ENCODE measurements at places on chromosomes 7 and 10.

DNA sequence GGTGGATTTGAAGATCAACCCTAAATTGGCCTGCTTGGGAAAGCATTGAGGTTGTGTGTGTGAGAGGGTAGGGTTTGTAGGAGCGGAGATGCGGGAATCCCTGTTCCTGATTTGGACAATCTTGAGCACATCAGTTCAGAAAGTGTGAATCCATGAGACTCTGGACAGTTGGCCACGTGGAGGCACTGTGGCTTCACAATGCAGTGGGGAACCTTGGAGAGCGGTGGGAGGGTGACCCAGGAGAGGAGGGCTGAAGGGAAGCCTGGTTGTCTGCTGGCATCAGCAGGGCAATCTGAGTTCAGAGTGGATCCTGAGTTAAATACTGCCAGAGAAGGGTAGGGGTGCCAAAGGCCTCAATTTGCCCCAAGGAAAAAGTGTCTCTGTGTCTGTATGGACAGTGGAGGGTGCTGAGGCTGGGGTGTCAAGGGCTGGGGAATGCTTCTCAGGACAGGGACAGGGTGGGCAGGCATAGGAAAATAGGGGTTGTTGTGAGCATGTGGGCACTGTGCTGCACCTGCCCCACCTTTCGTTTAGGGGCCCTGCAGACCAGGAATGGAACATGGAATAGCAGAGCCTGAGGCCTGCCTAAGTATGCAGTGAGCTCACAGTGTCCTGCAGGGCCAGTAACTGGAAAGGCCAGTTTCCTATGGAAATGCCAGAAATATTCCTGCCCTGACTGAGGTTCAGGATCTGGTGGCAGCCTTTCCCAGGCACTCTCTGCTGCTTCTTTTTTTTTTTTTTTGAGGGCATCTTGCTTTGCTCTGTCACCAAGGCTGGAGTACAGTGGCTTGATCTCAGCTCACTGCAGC lies 162.9 kb upstream of the PRSS58 start:
- peak; percentile 43 for DNase-seq

- no peak for DNase-seq
These were observed 1.7 kb downstream of the ADAP1 start for GRCh38 chr7:952548-953441.

DNA sequence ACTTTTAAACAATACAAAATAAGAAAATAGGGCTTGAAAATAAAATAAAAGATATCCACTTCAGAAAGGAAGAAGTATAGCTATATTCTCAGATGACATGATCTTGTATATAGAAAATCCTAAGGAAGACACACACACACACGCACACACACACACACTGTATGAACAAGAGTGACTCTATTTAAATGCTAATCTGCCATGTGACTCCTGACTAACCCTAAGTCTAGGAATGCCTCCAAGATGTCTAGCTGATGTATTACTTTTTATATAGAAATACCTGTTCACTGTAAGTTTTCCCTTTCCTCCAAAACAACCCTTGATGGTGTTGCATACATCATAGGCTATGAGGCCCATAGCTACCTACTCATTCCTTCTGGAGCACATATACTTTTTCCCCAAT lies 173.1 kb upstream of the LRRTM3 start:
- DNase-seq = peak; percentile 17

- DNase-seq = no peak
These were observed 11.9 kb upstream of the SPAG6 start for GRCh38 chr10:22333167-22333974.

DNA sequence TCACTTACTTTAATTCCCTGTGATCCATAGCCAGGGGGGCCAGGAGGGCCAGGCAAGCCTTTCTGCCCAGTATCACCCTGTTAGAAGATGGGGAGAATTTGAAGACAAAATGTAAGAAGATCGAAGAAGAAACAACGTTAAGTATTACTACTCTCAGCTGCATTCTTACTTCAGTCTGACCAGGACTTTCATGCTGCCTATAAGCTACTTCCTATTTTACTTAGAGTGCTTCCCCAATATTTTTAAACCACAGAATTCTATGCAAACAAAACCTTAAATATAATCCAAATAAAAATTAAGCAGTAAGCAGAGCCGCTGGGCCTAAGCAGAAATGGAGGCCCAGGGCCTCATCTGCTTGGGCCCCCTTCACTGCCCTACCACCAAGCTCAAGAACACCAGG lies 117.8 kb downstream of the COL28A1 start:
- DNase-seq = no peak

DNA sequence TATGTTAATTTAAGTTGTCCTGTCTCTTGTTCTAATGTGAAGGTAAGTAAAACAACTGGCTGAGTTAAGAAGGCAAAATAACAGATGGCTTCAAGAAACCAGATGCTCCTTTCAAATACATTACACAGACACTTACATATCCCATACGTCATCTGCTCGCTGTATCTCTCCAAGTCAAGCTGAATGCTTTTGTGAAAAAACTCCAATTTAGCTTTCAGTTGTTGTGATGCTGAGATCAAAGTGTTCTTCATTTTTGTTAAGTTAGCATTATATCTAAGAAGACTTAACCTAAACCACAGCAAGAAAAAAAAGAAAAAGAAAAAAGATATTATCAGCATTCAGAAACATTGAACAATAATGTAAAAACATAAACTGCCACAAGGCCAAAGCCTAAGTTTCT lies 18.5 kb upstream of the ERLIN1 start:
- no peak for DNase-seq

DNA sequence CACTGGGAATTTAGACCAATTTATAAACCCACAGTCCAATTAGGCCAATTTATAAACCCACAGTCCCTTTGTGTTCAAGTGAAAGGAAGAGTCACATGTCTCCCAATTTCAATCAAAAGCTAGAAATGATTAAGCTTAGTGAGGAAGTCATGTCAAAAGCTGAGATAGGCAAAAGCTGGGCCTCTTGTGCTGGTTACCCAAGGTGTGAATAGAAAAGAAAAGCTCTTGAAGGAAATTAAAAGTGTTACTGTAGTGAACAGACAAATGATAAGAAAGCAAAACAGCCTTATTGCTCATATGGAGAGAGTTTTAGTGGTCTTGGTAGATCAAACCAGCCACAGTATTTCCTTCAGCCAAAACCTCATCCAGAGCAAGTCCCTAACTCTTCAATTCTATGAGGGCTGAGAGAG lies 245.0 kb downstream of the HDAC9 start:
- no peak for DNase-seq

DNA sequence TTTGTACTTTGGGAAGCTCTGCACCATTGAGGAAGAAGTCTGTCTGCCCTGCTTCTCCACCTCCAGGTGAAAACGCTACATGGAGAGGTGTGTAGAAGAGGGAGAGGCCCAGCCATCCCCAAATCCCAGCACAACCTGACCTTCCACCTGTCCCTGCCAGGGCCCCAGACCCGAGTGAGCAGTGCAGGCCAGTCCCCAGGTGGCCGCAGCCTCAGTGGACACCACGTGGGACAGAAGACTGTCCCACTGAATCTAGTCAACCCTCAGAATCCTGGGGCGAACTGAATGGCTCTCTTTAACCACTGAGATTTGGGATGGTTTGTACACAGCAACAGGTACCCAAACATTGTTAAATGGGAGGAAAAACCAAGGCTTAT lies 29.9 kb upstream of the GALNTL5 start:
- no peak for DNase-seq

DNA sequence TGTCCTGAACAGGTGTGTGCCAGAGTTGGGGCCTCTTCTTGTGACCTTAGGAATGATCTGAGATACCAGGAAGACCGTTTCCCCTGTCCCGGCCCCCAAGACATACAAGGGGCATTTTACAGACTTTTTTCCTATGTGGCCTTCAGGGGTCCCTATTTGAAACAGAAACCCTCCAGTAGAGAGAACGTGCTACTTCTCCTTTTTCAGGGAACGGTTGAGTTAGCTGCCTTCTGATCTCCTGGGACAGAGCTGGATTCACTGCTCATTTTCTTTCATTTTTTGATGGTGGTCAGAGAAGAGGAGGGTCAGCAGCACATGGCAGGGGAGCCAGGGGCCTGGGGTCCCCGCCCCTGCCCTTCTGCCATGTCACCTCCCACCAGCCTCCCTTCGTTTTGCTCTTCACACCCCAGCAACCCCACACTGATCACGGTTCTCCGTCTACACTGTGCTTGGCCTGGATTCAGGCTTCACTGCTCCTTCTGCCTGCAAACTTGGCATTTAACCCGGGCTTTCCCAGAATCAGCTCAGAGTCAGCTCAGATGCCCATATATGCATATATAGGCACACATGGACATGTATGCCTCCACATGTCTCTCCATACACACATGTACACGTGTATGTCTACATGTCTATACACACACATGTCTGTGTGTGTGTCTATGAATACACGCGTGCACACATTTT lies 138.1 kb upstream of the BTBD16 start:
- no peak for DNase-seq

- no peak for DNase-seq
These were observed 57.9 kb downstream of the FOXL3 start for GRCh38 chr7:347644-348479.

DNA sequence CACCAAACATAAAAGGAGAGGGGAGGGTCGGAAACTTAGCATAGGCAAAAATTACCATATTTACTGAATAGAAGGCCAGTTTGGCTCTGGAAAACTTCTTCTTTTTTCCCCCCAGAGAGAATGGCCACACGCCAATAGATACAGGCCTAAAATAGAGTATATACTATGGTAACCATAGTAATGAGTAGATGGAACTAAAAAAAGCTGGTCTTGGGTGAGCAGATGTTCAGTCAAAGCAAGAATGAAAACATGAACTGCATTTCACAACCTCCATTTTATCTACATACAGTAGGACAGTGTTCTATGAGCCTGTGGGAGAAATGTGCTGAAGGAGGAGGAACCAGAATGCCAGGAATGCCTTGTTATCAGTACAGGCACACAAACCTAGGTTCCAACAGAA lies 141.7 kb upstream of the SEMA3A start:
- DNase-seq = peak; percentile 91

DNA sequence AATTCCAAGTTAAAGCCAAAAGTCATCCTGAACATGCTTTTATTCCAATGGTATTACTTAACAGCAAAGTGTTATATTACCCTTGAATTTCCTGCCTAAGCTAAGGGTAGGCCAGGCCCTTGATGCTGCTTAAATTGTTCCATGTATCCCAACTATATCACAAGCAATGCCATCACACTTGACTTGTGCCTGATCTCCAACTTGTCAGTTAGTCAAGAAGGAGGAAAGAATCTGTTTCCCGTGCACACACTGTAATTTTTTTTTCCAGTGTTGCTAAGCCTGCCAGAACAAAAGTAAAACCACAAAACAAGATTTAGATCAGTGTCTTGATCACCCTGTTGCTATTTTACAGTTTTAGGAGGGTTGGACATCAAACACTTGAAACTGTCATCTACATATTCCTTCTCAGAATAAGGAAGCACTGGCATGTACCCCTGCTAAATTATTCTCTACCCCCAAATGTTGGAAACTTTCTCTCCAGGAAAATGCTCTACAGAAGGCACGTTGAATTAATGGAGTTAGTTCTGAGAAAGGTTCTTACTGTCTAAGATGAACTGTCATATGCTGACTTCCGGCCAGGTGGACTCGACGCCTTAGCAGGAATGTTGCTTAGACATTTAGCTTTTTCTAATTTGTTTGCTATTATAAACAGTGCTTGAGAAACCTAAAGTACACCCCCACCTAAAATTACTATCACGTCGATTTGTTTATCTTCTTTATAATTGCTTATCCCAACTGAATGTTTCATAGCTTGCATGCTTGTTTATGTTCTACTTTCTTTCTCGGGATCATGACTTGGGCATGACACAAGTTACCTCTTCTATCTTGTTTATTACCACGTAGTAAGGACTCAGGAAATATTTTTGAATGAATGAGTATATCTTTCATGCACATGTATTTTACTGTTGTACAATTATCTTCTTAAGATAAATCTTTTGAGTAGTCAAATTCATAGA lies 105.5 kb upstream of the ZNF438 start:
- DNase-seq = no peak

GRCh38 chr10:119491966-119492757 lies 50.4 kb downstream of the RGS10 start:
- no peak for DNase-seq

GRCh38 chr10:4391683-4392082 lies 434.3 kb upstream of the AKR1E2 start:
- no peak for DNase-seq

- DNase-seq = no peak
These were observed 107.2 kb downstream of the SPDYE5 start for GRCh38 chr7:75599244-75599781.

DNA sequence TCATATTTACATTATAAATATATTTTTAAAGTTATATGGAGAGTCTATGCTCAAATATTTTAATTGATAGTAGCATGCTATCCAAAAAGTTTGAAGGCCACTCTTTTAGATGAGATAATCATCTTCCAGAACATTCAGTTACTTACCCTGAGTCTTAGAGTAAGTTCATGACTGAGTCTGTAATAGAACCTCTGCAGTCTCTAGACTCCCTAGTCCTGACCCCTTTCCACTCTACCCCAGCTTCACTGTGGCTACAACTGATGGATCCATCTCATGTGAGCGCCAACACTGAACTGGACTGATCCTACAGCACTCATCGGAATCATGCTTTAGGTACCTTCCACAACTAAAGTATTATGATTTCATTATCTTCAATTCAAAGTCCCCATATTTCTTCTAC lies 10.1 kb downstream of the HACD1 start:
- no peak for DNase-seq

- no peak for DNase-seq
These were observed 122.1 kb downstream of the GRID1 start for GRCh38 chr10:86244297-86245014.

DNA sequence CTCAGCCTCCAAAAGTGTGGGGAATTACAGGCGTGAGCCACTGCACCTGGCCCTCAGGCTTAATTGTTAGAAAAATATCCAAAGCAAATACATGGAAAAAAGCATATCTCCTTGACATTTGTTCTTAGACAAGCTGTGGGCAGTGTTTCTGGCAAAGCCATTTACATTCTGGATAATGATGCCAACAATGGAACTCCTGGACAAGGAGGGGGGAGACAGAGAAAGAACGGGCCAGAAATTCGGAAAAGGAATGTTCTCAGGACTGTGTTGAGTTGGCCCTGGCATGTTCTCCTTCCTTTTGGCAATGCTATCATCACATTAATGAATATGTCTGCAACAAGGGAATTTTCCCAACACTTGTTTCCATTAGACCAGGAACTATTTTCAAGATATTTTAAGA lies 88.7 kb downstream of the UBE2H start:
- DNase-seq = no peak

- peak; percentile 49 for DNase-seq
These were observed 4.6 kb upstream of the VGF start for GRCh38 chr7:101169838-101170551.

- no peak for DNase-seq
These were observed 69.2 kb downstream of the CNTNAP2 start for GRCh38 chr7:146185844-146186243.

- no peak for DNase-seq
These were observed 187.8 kb downstream of the PLPP4 start for GRCh38 chr10:120644556-120645410.

DNA sequence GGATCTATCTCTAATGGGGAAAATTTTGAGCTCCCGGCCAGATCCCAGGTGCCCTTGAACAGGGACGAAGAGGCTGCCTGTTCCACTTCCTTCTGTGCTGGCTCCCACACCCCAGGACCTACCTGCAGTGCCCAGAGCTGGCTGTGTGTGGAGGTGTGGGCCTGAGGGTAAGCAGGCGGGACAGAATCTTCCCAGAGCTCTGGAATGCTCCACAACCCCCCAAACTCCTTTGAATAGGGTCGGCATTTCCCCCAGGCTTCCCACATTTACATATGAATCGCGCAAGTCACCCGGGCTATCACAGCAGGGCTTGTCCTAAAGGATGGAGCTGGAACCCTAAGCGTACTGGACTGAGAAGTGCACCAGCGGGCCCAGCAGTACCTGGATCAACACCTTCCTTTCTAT lies 95.9 kb downstream of the DNMBP start:
- DNase-seq = no peak

GRCh38 chr7:94547126-94547525 lies 37.5 kb downstream of the CASD1 start:
- DNase-seq = no peak

Measured in brain microvascular endothelial cell (primary cell).